ENCODE measurements at places on chromosomes 6 and 20.

DNA sequence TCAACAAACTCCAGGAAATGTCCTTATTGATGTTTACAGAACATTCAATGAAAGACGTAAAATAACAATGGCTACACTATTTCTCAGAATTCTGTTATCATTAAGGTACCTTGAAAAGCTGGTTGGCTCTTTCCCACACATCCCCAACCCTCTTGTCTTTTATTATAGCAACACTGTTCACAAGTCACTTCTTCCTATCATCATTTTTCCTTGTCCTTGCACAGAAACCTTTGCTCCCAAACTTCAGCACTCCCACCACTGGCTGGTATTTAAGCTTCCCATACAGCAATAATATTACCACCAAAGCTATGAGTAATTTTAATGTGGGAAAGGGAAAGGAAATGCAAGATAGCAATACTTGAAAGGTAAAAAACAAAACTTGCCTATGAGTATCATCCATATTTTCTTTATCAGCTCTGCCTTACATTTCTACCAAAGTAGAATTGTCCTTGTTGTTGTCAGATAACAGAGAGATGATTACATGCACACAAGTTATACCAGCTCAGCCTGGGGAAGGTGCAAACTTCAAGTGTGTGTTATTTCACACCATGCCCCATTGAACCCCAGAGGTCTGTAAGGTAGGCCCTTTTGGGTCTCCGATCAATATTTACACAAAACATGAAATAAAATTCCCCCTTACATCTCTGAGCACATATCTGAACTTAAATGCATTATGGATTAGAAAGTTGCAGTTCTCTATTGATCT, 32.2 kb downstream of the ARHGAP18 start:
- no peak for DNase-seq

DNA sequence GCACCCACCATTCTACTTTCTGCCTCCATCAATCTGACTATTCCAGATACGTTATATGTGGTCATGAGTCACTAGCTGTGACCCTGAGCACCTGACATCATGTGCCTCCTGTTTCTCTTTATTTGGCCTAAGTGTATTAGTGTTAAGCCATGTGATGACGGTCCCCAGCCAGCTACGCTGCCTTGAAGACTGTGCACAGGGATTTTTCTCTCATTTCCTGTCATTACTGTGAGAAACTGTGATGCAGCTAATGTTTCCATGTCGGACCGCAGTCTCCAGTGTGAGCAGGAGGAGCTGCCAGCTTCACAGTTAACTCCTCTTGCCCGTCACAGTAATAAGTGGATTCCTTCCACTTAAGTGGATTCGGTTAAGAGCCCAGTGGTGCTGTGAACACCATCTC, 9.9 kb upstream of the SPATS1 start:
- no peak for DNase-seq

- no peak for DNase-seq
Observed at GRCh38 chr20:631101-631500, 21.0 kb upstream of the TCF15 start.

- DNase-seq: no peak
Observed at GRCh38 chr6:32110632-32111031, 1.5 kb upstream of the TNXB start.

GRCh38 chr6:35831257-35832007, 26.3 kb downstream of the LHFPL5 start:
- DNase-seq: no peak

DNA sequence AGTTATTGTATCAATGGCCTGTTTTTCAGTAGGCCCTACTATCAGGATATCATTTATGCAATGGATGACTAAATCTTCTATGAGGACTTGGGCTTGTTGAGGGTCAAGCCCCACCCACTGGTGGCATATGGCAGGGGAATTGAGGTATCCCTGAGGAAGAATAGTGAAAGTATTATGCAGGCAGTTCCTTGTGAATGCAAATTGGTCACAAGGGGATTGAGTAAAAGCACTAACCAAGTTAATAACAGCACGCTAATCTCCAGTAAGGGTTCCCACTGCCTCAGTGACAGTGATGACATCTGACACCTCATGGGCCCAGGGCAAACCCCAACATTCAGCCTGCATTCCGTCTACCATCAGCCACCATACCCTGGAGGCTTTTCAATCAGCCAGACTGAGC, 14.9 kb downstream of the BPIFA1 start:
- no peak for DNase-seq

GRCh38 chr6:21665110-21665391, 71.5 kb downstream of the SOX4 start:
- no peak for DNase-seq

DNA sequence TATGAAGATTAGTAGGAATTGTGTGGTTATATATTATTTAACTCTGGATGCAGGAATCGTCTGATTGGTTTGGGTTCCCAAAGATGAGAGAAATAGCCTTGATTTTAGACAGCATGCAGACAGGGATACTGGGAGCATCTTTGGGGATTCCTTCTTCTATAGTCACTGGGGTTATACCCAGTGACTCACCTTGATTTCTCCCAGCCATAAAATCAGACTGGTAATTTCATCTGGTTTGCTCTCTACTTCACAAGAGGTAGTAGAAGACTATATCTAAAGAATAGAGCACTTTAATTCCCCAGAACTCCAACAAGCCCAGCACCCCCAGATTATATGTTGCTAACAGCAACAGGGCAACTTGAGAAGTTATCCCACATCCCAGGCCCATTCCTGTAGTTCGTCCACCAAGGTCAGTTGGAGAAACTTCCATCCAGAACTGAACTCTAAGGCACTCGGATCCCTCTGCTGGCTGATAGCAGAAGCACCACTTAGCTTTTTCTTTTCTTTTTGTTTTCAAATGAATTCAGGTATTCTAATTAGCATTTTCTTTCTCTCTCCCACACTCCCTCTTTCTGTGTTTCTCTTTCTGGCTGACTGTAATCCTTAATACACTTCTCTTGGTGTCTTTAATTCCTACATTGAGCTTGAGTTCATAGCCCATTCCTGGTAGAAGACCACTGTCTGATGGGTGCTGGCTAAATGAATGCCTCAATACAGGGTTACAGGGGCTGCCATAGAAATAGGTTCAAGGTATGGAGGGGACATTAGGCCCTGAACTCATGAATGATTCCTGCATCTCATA, 20.4 kb upstream of the EFHC1 start:
- DNase-seq: no peak

DNA sequence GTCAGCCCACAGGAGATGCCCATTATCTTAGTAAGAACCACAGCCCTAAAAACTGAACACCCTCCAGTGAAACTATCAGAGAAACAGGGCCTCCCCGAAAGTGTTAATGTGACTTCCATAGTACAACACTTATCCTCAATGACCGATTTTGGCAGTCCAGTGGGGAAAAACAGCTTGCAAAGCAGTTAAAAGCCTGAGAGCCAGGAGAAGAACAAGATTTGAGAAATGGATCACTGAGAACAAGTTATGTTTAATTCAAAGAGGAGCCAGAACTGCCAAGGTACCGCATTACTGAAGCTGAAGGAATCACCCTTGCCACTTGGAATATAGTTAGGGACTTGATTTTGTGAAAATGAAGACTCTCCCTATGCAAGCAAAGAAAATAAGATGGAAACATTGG, 236.9 kb downstream of the QKI start:
- DNase-seq: no peak

- no peak for DNase-seq
Observed at GRCh38 chr6:143406673-143407072, 43.8 kb downstream of the ADAT2 start.

DNA sequence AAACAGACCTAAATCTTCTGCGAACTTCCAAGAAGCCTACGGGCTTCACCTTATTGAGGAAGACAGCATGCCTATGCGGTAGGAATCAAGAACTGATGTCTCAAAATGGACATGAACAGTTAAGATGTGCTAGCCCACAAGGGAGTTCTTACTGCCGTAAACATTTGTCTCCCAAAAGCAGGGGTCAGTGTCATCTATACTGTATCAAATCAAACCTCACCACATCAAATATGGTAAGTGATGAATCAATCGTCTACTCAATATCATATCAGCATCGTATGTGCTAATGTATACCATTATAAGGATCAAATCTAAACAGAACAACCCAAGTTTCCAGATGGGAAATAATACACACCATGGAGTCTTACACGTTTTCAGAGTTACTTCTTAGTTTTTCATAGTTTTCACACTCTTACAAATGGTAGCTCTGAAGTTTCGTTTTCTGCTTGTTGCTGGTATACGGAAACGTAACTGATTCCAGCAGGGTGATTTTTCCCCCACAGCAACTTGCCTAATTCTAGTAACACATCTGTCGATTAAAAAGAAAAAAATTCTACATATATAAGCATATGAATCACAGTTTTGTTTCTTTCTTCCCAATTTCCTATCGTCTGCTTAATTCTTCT, 12.6 kb downstream of the RRBP1 start:
- DNase-seq: no peak

DNA sequence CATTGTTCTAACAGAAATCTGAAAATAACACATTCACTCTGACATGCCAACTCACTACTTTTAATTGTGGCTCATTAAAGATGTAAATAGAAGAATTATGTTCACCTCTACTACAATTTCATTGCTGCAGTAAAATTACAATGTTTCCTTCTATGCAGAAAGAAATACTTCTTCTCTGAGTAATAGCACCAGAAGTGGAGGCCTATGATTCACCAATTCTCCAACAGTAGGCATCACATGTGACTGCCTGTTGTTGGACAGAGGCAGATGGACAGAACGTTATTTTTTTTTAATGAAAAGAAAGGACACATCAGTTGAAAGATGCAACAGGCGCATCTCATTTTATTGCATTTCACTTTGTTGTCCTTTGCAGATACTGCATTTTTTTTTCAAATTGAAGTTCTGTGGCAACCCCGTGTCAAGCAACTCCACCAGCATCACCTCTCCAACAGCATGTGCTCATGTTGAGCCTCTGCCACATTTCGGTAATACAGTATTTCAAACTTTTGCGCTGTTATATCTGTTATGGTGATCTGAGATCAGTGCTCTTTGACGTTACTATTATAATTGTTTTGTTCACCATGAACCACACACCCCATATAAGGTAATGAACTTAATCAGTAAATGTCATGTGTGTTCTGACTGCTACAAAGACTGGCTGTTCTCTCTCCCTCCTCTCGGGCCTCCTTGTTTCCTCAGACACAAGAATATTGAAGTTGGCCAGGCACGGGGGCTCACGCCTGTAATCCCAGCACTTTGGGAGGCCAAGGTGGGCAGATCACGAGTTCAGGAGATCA, 121.4 kb downstream of the ATXN1 start:
- DNase-seq: no peak

GRCh38 chr20:37907677-37908401, 4.9 kb downstream of the VSTM2L start:
- DNase-seq: no peak

DNA sequence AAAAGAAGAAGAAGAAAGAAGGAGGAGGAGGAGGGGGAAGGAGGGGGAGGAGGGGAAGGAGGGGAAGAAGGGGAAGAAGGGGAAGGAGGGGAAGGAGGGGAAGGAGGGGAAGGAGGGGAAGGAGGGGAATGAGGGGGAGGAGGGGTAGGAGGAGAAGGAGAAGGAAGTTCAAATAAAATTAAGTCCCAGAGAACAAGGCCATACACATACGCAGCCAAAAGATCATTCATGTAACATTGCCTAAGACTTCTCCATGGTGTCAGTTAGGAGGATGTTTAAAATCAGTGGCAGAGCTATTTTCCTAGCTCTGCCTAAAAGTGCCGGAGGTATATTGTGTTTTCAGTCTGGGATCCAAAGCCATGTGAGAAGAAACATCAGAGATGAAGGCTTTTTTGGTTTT, 75.8 kb downstream of the PLCB4 start:
- DNase-seq: no peak

DNA sequence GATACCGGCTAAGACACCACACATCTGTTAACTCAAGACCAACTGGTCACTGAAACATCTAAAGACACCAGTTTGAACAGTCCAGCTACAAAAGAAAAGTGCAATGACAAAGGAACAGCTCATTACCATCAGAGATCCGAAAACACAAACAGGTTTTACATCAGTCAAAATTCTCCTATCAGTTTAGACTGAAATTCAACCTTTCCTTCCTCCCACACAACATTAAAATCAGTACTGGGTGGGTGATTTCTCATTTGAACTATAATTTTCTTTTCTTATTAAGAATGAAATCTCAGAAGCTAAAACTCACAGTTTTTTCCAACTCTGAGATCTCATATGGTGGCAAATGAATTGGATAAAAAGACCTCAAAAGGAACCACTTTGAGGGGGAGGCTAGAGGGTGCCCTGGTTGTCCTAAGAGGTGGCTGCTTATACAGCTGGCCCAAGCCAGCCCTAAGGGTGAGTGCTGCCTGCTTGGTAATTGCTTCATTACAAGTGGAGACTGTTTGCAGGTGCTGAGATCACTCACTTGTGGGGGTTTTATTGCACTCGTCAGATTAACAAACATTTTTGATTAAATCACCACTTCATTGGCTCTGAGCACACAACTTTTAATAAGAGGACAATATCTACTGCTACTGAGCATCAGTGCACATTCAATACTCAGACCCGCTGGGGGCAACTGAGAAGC, 4.3 kb downstream of the CCDC167 start:
- DNase-seq: no peak

DNA sequence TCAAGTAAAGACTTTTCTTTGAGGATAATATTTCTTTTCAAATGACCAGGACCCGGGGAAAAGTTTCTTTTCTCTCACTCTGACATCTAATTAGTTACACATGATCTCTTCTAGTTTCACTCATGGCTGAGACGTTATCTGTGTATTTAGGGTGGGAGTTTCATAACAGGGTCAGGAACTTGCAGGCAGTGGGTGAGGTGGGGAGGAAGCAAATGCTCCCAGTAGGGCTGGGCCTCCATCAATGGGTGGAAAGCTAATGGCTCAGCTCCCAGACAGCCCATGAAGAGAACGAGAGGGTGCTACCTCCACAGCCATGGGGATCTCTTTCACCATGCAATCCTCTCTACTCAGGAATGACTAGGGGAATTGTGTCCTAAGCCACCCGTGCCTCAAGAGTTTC, 119.3 kb downstream of the F13A1 start:
- no peak for DNase-seq

GRCh38 chr6:2937627-2938003, 33.8 kb downstream of the SERPINB6 start:
- no peak for DNase-seq

DNA sequence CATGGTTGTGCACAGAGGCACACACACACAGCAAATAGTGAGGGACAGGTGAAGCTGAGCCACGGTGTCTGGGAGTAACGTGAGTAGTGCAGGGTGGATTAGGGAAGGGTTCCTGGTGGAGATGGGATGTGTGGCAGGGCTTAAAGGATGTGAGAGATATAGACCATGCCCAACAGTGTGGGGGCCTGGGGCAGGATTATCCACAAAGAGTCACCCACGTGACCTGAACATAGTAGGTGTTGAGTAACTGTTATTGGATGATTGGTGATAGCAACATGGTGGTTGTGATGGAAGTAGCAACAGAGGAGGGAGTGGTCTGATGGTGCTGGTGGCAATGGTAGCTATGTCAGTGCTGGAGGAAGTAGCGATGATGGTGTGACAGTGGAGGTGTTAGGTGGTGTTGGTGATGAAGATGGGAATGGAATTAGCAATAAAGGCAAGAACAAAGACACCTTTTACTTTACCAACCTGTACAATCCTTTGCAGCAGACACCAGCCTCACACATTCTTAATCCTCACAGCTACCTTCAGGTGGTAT, 135.1 kb downstream of the MRPL14 start:
- DNase-seq: no peak

GRCh38 chr20:57526087-57526884, 1.3 kb upstream of the CTCFL start:
- no peak for DNase-seq

Measured in stimulated activated CD8-positive, alpha-beta memory T cell treated with anti-CD3 and anti-CD28 coated beads, Interleukin-7, amount 100 ng/mL, for 24 hours (primary cell).